Large intestine (tissue), 12 donors: ENCODE measurements at places on chromosomes 2 and 18.
A peak's percentile ranks its signal among the peaks of the same experiment; 100 is the strongest.

DNA sequence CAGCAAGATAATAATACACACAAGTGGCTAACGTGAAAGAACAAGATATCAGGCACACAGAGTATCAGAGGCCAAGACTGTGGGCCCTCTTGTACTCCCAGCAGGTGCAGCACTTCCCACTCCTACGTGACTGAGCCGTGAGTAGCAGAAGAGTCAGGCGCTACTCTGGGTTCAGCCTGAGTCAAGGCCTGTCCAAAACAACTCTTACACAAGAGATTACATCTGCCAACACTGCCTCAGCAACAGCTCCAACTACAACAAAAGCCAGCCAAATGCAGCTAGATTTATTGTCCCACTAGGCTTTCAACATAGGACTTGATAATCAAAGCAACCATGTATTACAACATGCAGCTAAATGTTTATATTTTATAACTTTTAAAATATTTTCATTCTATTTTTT lies 56.2 kb downstream of the ITSN2 start:
- DNase-seq, result peak; percentile 73

DNA sequence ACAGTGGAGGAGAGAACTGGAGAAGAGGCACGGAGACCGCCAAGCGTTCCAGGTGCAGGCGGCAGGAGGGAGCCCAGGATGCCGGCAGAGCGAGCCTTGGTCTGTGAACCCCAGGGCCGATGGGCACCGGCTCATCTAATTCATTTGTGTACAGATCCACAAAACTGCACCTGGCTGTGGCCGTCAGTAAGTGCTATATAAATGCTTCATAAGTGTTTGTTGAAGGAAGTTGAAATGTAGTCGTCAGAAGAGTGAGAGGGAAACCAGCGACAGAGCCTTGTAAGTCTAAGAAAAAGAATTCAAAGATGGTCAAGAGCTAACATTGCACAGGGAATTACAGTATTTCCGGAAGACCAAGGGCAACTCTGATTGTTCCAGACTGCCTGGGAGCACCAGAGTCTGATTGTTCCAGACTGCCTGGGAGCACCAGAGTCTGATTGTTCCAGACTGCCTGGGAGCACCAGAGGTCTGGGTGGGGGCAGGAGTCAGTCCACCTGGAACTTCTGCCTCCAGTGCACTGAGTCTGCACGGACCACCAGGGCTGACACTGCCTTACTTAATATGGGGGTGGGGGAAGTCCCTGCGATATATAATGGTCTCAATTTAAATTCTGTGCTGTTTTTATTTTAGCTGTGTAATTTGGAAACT lies 112.3 kb downstream of the BCL2 start:
- DNase-seq, result no peak

DNA sequence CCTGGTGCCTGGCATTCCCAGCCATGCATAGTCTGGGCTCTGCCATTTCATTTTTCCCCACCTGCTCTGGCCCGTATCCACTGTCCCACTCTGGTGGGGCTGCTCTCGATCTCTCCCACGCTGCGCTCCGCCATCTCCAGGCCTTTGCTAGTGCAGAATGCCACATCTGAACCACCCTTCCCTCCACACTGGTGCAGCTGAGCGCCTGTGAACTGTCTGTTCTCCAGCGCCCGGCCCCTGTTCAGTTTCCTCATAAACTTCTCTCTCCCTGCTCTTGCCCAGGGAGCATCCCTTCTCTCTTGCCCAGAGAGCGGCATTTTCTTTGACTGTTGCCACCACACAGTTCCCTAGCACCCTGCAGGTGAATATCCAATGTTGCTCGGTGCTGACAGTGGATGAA lies 21.5 kb downstream of the POMC start:
- DNase-seq, result no peak

GRCh38 chr2:169647496-169647895 lies 46.7 kb downstream of the CFAP210 start:
- no peak for DNase-seq

- peak; percentile 27 for DNase-seq
Observed at GRCh38 chr2:227862227-227862740, 9.1 kb upstream of the DAW1 start.

DNA sequence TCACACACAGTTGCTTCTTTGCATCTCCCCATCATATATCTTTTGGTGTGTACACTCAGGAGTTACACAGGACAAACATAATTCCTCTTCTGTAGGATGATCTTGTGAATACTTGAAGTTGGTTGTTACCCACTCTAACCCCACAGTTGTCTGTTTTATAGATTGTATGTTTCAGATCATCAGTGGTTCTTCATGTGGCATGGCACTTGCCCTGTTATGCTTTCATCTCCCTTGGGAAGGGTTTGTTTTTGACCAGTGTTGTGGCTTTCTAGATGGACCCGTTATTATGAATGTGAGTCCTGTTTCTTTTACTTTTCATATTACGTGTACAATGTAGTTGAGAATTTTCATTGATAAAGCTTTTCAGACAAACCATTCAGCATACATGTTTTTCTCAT lies 82.0 kb downstream of the ZNF407 start:
- no peak for DNase-seq

GRCh38 chr18:71327441-71327840 lies 1038.6 kb downstream of the SOCS6 start:
- no peak for DNase-seq

GRCh38 chr2:219314804-219315468 lies 5.7 kb upstream of the PTPRN start:
- DNase-seq, result no peak

- DNase-seq, result peak; percentile 48
Observed at GRCh38 chr2:118604811-118605210, 242.6 kb downstream of the EN1 start.

DNA sequence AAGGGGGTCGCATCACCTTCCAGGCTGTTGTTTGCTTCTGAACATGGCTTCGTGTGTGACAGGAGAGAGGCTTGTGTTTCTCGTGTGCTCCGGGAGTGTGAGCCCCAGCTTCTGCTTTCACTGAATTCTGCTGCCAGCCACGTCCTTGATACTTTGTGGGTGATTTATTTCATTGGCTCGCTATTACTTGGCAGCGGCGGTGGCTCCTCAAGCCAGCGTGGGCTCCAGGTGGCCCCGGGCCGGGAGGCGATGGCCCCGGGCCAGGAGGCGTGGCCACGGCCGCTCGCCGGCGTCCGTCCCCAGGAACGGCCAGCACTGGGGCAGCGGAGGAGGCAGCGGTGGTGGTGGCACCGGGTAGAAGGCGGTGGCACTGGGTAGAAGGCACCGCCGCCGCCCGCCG lies 63.1 kb downstream of the NAPG start:
- no peak for DNase-seq

DNA sequence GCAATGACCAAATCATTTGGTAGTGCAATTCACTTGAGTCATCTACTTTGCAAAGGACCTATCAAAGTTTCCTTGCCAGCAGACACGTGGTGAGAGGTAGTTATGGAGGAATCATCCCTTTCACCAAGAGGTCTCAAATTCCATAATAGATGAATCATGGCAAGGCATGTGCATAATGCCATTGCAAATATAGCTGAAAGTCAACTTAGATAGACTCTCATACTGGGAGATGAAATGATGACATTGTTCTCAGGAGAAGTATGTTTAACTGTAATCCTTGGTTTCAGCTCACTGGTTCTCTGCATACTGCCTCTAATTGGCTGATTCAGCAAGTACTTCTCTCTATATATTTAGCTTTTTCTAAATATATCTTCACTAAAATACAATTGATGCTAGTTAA lies 57.2 kb downstream of the CALCRL start:
- DNase-seq, result no peak

DNA sequence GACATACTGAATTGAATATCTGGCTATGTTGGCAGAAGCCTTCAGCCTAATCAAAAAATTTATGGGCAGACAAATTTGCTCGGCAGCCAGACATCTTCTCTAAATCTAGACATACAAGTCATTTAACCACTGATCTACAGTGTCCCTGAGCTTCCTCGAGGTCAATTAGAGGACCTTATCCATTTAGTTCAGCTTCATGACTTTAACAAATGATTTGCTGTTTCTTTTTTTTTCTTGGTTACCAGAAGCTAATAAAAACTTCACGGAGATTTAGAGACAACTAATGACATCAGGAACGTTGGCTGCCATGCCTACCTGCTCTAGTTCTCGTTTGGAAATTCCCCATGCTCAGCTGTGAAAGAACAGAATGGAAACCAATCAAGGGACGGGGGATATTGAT lies 223.8 kb downstream of the BCL2 start:
- DNase-seq, result no peak

- DNase-seq, result peak; percentile 32
Observed at GRCh38 chr2:28276076-28276618, 116.5 kb upstream of the FOSL2 start.

DNA sequence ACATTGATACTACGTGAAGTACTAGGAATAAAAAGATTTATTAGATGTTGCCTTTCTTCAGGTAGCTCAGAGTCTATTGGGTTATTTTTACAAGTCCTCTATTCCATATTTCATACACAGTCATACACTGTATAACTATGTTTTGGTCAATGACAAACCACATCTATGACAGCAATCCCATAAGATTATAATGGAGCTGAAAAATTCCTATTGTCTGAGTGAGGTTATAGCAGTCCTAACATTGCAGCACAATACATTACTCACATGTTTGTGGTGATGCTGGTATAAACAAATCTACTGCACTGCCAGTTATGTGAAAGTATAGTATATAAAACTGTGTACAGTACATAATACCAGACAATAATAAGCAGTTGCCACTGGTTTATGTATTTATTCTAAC lies 595.1 kb downstream of the MBD2 start:
- no peak for DNase-seq

DNA sequence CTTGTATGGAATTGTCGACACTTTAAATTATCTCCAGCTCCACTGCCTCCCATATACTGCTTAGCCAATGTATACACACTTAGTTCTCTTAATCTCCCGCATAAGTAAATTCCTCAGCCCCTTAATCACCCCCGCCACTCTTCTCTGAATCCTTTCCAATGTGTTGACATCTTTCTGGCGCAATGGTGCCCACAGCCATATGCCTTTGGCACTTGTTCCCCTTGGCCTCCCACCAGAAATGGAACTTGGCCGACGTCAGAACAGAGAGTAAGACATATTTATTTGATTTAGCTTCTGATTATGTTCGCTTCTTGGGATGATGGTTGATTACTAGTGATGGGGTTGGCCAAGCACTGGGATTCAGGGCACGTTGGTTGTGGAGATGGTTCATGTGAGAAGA lies 1089.3 kb upstream of the CELF4 start:
- DNase-seq, result no peak
